ENCODE measurements at places on chromosomes 1 and 21.

GRCh38 chr1:43367026-43367903 lies 546 bp downstream of the ELOVL1 start:
- peak; percentile 96 for DNase-seq

- DNase-seq = no peak
Observed at GRCh38 chr1:2061065-2061778, 11.0 kb downstream of the PRKCZ start.

DNA sequence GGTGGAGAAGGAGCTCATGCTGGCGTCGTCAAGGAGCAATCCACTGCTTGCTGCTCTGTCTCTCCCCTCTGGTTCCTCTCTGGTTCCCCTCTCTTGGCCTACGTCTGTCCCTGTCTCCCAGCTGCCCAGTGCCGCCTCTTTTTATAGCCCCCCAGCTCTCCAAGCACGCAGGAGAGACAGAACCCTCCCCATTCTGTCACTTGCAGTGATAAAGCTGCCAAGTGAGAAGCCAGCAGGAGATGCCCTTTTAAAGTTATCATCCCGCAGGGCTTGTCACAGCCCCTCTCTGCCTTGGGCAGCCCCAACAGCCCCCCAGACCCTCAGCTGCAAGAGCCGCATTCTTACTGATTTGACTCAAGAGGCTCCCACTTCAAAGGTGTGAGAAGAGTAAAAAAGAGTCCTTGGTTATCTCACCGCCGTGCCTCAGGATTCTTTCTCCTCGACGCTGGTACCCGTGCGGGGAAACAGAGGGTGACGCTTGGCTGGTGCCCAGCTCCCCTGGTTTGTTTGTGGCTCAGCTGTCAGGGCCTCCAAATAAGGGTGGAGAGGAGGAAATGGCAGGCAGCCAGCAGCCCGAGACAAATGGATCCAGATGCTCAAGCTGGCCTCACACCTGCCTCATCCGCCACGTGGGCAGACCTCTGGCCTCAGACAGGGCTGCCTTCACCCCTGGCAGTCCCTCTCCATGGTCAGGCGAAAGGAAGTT lies at the start of gene NPPA:
Gene NPPA (minus strand): TSS at position 117 of the 706 bp plus-strand sequence. CDS start 99 bp downstream, at position 18.
- DNase-seq = no peak

- no peak for DNase-seq
Observed at GRCh38 chr1:225454733-225455132, 26.9 kb upstream of the LBR start.

GRCh38 chr1:225506727-225507126 lies 78.9 kb upstream of the LBR start:
- DNase-seq = no peak

- no peak for DNase-seq
Observed at GRCh38 chr1:188708795-188709535, 1768.7 kb downstream of the BRINP3 start.

- no peak for DNase-seq
Observed at GRCh38 chr1:59379371-59379728, 82.5 kb downstream of the FGGY start.

DNA sequence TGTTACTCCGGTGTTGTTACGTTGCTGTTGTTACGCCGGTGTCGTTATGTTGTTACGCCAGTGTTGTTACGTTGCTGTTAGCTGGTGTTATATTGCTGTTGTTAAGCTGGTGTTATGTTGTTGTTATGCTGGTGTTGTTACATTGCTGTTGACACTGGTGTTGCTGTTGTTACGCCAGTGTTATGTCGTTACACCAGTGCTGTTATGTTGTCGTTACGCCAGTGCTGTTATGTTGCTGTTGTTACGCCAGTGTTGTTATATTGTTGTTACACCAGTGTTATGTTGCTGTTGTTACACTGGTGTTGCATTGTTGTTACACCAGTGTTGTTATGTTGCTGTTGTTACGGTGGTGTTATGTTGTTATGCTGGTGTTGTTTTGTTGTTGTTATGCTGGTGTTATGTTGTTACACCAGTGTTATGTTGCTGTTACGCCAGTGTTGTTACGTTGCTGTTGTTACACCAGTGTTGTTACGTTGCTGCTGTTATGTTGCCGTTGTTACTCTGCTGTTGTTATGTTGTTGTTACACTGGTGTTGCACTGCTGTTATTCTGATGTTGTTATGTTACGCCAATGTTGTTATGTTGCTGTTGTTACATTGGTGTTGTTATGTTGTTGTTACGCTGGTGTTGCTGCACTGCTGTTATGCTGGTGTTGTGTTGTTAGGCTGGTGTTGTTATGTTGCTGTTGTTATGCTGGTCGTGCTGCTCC lies 25.6 kb downstream of the H6PD start:
- DNase-seq = no peak

- DNase-seq = no peak
Observed at GRCh38 chr1:30473922-30474817, 249.2 kb downstream of the MATN1 start.

- no peak for DNase-seq
Observed at GRCh38 chr1:38778051-38778450, 81.5 kb downstream of the RRAGC start.

GRCh38 chr1:218302155-218302554 lies 17.1 kb downstream of the RRP15 start:
- no peak for DNase-seq

GRCh38 chr1:233111731-233112130 lies 161.3 kb downstream of the NTPCR start:
- no peak for DNase-seq

DNA sequence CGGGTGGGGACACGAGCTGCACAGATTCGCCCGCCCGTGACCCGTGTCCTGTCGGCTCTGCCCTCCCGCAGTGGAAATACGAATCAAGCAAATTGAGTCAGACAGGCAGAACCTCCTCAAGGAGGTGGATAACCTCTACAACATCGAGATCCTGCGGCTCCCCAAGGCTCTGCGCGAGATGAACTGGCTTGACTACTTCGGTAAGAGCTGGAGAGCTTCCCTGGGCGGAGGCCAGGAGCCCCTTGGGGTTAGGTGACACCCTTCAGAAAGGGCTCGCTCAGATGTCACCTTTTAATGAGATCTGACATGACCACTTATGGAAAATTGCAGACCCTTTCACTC lies 489 bp downstream of the CDCA8 start:
- DNase-seq = peak; percentile 79

- DNase-seq = no peak
Observed at GRCh38 chr21:14991957-14992356, 72.8 kb downstream of the NRIP1 start.

- DNase-seq = peak; percentile 53
Observed at GRCh38 chr1:70528590-70529333, 117.7 kb downstream of the CTH start.

DNA sequence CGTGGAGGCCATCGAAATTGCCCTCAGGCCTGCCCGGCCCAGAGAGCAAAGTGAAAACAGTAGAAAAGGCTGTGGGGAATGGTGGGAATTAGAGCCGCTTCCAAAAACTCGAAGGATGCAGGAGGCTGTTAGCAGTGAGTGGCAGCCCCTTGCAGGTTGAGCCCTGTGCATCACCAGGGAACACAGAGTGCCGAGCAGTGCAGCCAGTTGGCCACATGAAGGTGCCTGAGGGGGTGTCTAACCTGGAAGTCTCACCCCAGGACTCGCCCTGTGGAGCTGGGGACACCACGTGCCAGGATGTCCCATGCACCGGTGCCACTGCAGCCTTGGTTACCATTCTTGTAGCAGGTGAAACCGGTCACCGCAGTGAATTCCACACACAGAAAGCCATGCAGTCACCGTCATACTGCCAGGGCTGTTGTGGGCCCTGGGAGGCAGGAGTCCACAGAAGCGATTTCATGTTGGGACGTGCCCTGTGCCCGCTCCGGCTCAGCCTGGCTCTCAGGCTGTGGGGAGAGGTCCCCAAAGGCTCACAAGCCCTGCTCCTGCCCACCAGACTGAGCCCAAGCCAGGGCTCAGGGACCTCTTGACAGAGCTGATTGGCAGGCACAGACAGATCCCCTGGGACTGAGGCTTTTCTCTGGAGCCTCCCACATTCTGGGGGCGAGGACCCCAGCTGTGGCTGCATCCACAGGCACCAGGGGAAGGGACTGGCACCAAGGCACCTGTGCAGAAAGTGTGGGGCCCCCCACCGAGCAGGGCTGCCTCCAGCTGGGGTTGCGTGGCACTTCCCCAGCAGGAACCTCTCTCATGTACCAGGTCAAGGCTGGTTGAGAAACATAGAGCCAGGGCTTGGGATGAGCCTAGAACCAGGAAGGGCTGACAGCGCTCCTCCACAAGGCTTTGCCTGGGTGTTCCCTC lies 16.7 kb upstream of the ACTRT2 start:
- DNase-seq = no peak

GRCh38 chr1:51190961-51191360 lies 45.1 kb upstream of the RNF11 start:
- DNase-seq = no peak

GRCh38 chr1:202959276-202959620 lies 1.1 kb upstream of the ADIPOR1 start:
- peak; percentile 35 for DNase-seq

DNA sequence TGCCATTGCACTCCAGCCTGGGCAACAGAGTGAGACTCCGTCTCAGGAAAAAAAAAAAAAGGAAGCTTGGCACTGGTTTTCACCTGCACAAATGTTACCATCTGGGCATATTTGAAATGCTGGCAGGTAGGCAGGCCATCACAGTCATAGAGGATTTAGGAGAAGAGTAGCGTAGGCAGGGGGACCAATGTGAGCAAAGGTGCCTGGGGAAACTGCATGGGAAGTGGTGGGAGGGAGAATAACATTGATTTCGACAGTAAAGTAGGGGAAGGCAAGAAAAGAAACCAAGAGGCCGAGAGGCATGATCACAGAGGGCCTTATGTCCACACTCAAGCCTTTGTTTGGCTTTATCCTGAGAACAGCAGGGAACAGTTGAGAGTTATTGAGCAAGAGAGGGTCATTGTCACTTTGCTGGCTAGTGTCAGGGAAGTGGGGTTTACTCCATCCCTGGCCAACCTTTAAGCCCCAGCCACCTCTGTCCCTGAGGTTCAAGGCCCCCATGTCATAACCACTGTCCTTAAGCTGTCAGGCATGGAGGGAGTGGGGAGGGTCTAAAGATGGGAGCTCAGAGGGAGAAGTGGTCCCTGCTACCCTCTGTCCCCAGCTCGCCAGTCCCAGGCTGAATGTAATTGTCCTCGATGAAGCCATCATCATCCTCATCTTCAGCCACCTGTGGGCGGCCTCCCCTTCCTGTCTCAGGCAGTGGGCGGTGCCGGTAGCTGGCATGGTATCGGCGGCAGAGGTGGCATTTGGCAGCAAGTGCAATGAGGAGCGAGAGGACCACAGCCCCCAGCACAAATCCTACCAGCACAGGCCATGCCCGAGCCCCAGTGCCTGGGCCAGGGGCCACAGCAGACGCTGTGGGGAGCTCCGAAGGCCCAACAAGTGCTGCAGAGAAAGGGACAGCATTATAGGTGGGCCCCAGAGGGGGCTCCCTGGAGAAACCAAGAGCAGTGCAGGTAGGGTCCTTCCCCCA lies 2.9 kb downstream of the C1orf210 start:
- DNase-seq = no peak

DNA sequence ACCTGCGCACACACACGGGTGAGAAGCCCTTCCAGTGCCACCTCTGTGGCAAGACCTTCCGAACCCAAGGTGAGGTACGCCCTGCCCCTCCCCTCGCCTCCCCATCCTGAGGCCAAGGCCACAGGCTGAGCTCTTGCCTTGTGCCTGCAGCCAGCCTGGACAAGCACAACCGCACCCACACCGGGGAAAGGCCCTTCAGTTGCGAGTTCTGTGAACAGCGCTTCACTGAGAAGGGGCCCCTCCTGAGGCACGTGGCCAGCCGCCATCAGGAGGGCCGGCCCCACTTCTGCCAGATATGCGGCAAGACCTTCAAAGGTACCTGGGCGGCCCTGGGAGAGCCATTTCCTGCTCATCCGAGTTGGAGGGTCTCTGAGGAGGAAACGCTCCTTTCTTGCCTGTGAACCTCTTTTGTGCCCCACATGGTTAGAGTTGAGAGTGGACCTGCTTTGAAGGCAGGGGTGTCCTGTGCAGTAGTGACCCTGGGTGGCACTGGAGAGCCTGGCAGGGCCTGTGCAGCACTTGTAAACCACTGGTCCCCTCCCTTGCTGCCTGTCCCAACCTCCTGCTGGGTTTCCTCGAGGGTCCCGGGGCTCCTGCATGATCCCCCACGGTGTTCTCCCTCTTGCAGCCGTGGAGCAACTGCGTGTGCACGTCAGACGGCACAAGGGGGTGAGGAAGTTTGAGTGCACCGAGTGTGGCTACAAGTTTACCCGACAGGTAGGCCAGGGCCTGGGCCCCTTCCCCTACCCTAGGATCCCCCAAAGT lies 8.5 kb downstream of the ZBTB48 start:
- DNase-seq = no peak

GRCh38 chr1:219927298-219927955 lies 930 bp downstream of the SLC30A10 start:
- DNase-seq = no peak

DNA sequence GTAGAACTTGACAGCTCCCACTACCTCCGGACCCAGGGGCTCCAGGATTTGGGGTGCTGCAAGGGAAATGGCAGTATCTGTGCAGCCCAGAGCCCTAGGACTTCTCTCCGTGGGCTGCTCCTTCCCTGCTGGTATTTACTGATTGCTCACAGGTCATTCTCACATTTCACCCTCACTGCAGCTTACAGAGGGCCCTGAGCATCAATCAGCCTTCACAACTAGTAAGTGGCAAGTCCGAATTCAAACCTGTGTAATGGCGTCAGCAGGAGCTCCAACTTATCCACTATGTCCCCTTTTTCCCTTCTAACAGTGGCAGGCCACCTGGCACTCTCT lies 32.4 kb downstream of the PIK3C2B start:
- no peak for DNase-seq

DNA sequence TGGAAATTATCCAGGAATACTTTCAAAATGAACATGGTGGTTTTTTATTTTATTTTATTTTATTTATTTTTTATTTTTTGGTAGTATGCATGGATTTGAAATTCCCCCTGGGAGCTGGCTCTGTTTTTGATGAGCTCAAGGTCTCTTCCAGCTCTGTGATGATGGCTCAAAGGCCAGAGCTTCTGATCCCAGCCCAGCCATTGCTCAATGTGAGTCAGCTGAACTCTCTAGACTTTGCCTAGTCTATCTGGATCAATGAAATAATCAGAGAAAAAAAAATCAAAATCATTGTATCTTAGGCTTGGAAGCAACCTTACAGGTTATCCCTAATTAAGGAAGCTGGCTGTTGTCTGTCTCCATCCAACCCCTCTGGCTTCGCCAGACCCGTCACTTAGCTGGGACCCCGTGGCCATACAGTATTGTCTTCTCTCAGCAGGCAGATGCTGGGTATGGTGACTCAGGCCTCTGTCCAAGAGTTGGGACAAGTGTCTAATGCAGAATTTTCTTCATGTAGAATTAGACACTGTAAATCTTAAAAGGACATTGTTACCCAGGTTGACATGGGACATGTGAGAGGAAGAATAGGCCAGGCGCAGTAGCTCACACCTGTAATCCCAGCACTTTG lies 90.2 kb upstream of the LPGAT1 start:
- no peak for DNase-seq

DNA sequence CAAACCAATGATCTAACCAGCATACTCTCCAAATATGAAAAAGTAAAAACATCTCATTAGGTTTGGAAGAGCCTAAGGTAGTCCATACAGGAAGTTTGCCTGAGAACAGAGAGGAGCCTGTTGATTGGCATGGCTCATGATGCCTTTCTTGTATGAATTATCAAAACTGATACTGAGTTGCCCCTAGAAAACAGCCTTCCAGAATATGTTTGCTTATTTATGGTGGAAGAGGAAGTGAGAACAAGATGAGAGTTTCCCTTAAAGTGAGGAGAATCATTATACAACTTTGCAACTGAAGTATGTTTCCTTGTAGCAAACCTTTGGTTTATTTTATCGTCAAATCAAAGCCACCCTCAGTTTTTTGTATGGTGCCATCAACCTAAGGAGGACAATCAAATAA lies 23.8 kb upstream of the KIAA1614 start:
- no peak for DNase-seq

GRCh38 chr1:110186558-110186957 lies 23.6 kb upstream of the KCNC4 start:
- DNase-seq = no peak

- no peak for DNase-seq
Observed at GRCh38 chr21:38300141-38300578, 43.4 kb downstream of the KCNJ15 start.

Measured in erythroblast (primary cell).